ENCODE measurements at places on chromosomes 7 and 10.

GRCh38 chr7:22945584-22945983 lies 68.3 kb downstream of the HYCC1 start:
- DNase-seq: no peak

GRCh38 chr10:111990734-111991133 lies 192.8 kb downstream of the GPAM start:
- no peak for DNase-seq

- no peak for DNase-seq
These were observed 45.0 kb upstream of the DPYSL4 start for GRCh38 chr10:132141526-132142395.

GRCh38 chr7:36084485-36085091 lies 68.5 kb upstream of the EEPD1 start:
- DNase-seq: no peak

- no peak for DNase-seq
These were observed 57.0 kb upstream of the GPR158 start for GRCh38 chr10:25117757-25118156.

GRCh38 chr7:72059925-72060324 lies 352.2 kb downstream of the CALN1 start:
- DNase-seq: no peak

GRCh38 chr10:17454161-17455014 lies at the start of gene ST8SIA6:
Gene ST8SIA6 (minus strand): TSS chr10:17454595. CDS start chr10:17454255, 340 bp downstream.
- peak; percentile 19 for DNase-seq

DNA sequence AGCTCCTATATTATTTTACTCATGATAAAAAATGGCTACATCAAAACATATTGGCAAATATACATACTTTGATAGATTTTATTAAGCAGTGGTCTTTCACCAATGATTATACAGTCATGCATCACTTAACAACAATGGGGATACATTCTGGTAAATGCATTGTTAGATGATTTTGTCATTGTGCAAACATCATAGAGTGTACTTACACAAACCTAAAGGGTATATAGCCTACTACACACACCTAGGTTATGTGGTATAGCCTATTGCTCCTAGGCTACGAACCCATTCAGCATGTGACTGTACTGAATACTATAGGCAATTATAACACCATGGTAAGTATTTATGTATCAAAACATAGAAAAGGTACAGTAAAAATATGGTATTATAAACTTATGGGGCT lies 98.9 kb upstream of the IL6 start:
- DNase-seq: no peak

DNA sequence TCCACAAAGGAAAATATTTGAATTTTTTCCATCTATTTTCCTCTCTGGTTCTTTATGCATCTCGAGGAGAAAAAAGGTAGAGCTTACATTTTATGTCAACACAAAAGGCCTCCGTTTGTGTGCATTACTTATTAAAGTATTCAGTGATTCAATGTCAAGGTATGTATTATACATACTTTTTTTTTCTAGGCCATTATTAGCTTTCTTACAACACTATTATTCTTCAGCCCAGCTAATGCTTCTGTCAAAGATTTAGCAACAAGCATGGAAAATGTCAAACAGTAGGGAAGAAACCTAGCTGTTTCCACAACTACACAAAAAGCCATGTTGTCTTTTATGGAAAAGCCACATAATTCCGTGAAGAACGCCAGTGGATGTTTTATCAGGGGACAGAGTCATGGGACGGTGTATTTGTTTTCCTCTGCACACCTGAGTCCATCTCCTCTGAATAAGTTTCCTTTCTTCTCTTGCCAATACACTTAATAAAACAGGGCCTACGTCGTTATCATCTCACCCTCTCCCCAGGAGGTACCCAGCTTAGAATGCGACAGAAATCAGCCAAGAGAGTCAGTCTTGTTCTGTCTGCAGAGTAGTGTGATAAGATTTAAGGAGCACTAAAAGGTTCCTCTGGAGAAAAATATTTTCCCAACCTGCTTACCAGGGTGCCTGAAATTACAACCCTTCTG lies 209.7 kb upstream of the AUTS2 start:
- no peak for DNase-seq

- no peak for DNase-seq
These were observed 34.0 kb downstream of the TMEM270 start for GRCh38 chr7:73894733-73895551.

DNA sequence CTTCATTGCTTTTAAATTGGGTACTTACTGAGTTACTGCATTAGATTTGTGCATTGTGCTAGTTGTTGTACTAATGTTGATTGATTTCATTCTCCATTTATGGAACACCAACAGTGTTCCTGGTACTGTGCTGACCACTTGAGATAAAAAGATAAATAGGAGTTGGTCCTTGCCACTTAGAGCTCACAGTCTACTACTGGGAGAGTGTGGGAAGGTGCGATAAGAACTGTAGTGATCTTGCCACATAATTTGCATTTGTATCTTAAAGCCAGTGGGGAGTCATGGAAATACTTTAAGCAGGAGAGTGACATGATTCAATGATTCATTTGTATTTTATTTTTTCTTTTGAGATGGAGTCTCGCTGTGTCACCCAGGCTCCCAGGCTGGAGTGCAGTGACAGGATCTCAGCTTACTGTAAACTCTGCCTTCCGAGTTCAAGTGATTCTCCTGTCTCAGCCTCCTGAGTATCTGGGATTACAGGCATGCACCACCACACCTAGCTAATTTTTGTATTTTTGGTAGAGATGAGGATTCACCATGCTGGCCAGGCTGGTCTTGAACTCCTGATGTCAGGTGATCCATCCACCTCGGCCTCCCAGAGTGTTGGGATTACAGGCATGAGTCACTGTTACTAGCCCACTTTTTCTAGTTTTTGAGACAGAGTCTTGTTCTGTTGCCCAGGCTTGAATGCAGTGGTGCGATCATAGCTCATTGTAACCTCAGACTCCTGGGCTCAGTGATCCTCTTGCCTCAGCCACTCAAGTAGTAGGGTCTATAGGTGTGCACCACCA lies 51.2 kb upstream of the TMEM248 start:
- no peak for DNase-seq

DNA sequence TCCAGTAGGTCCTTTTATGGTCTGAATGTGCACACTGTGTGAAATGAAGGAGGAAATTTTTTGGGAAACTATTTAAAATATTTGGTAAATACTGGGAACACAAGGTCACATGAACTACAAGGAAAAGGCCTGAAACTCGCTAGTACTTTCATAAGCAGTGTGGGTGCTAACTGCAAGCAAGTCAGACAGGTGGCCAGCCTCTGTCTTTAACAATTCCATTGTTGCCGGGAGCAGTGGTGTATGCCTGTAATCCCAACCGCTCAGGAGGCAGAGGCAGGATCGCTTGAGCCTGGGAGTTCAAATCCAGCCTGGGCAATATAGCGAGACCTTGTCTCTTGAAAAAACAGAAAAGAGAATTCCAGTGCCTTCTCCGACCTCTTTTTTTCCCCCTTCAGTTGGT lies 37.5 kb downstream of the SMURF1 start:
- no peak for DNase-seq

DNA sequence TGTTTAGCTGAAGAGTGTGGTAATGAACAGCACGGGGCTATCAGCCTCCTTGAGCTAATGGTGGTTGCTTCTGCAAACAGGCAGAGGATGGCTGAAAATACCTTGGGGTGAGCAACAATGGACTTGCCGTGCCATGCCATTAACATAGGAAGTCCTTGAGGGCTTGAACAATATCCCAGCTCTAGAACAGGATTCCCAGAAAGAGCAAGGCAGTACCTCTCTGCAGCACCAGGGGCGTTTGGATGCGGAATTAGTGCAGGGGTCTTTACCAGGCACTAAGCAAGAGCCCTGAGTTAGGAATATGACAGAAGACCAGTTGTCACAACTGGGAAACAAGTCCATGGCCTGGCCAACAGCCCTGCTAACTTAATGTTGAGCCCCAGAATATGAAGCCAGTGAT lies 143.2 kb upstream of the COBL start:
- DNase-seq: no peak

- no peak for DNase-seq
These were observed 80.3 kb upstream of the SCIN start for GRCh38 chr7:12490107-12490688.

DNA sequence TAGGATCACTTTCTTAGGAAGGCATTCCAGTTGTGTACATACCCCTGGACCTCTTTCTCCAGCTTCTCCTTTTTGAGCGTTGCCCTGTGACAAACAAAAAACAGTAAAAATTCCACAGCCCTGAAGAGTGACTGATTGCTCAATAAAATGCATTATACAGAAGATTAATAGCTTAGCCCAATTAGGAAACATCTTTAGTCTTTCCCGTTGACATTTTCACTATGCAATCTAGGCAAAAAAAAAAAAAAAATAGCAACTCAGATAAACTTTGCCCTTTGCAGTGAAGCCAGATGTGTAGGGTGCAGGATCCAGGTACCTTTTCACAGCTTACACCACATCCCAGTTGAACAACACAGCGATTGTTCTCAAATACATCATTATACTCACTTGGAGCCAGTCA lies 17.9 kb downstream of the COL28A1 start:
- DNase-seq: no peak

DNA sequence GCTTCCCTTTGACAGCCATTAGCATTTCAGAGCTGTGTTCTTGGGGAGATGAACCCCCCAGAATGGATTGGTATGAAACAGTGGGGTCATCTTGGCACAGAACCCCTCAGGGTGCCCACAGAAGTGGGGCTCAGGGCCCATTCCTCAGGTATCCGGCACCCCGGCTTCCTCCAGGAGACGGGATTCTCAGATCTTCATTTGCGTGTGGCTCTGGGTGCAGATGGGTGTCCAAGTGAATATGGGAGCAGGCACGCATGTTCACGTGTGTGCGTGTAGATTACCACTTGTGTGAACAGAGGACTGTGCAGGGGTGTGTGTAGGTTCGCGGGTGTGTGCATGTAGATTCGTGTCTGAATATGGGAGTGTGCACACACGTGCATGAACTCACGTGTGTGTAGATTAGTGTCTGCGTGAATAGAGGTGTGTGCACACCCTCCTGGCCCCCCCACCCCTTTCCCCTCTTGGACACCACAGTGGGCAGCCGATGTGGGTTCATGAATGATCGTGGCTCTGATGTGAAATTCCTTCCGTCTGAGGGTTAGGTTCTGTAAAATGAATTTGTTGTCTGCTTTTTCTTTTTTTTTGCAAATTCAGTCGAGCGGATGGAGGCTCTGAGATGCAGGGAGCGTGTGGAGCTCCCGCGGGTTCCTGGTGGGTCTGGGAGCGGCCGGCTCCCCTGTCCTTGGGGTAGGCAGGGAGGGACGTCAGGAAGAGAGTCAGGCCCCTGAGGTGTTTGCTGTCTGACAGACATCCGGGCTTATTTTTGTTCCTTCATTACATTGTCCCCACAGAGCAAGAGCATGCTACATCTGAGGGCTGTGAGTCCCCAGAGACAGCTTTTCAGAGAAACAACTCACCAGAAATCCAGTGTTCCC lies 7.4 kb downstream of the ELFN1 start:
- no peak for DNase-seq

- DNase-seq: no peak
These were observed 54.0 kb downstream of the DOCK4 start for GRCh38 chr7:112152186-112152585.

DNA sequence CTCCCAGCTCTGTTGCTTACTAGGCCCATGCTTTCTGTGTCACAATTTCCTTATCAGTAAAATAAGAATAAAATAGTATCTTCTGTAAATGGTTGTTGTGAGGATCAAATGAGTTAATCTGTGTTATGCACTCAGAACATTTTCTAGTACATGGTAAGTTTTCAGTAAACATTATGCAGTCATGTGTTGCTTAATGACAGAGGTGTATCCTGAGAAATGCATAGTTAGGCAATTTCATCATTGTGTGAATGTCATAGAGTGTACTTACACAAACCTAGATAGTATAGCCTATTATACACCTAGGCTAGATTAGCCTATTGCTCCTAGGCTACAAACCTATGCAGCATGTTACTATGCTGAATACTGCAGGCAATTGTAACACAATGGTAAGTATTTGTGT lies 4.4 kb downstream of the PTTG1IP2 start:
- no peak for DNase-seq

GRCh38 chr7:46839651-46840050 lies 742.3 kb downstream of the TNS3 start:
- no peak for DNase-seq

- DNase-seq: no peak
These were observed 577.1 kb downstream of the PARD3 start for GRCh38 chr10:34237898-34238455.

GRCh38 chr10:30155401-30155800 lies 96.0 kb upstream of the JCAD start:
- DNase-seq: no peak

DNA sequence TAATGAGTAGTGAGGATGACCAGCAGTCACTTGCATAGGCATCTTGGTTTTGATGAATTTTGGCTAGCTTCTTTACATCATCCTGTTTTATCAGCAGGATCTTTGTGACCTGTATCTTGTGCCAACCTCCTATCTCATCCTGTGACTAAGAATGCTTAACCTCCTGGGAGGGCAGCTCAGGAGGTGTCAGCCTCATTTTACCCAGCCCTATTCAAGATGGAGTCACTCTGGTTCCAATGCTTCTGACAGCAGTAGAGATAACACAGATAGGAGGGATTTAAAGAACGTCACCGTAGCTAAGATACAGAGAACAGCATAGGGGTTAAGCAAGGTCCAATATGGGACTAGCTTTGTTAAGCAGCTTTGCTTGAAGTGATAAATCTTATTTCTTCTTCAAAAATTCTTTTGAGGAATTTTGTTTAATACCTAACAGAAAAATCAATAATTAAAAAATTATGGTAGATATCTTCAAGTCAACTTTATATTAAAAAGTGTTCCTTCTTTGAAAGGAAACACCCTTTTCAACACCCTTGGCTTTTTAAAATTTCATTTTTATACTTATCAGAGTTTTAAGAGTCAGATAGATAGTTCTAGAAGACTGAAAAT lies 39.9 kb downstream of the TMEM229A start:
- no peak for DNase-seq

GRCh38 chr10:110773693-110774068 lies 98.0 kb upstream of the PDCD4 start:
- no peak for DNase-seq

Measured in activated T-helper 1 cell treated with anti-CD3 and anti-CD28 coated beads, Interleukin-2, amount 50 U/mL, for 16 hours (primary cell).